ENCODE measurements at places on chromosomes 6 and 20.

DNA sequence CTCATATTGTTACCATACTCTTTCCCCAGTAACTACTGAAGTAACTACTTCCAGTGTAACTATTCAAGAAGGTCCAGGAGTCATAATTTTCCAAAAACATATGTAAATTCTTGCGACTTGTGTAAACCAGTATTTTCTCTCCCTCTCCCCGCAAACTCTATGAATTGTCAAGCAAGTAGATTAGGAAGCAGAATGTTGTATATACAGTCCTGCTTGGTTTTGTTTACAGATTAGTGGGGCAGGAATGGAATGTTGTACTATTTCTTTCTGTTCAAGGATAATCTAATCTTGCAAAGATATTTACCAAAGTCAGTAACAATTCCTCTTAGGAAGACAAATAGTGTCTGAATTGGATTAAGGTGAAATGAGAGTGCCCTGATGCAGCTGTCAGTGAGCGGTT, 234.9 kb upstream of the PLN start:
- DNase-seq = no peak

GRCh38 chr6:25171301-25171700, 107.9 kb upstream of the CARMIL1 start:
- peak; percentile 32 for DNase-seq

DNA sequence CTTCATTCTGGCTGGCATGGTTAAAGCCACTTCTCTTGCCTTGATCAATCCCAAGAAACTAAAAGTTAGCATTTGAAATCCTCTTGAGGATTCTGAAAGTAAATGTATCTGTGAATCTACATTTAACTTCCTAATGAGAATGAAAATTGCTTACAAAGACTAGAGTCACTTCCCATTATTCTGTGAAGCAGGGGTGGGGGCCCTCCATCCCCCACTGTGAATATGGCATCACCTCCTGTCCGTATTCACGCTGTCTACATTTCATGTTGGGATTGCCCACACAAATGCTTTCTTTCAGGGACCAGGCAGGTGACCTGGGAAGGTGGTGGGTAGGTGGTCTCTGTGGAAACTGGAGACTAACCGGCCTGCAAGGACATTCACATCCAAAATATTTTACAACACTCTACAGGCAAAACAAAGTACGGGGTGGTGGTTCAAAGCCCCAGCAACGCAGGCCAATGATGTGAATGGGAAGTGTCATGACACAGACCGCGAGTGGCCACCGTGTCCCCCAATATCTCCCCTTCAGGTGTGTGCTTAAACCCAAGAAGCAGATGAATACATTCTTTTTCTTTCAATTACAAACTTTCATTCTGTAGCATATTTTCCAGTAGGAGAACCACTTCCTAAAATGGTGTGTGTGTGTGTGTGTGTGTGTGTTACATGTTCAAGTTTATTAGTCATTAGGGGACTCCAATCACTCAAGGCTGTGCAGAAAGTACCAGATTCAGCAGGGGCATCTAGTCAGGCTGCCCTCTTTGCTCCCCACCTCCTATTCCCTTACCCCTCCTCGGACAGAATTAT, 132.2 kb downstream of the PRND start:
- no peak for DNase-seq

DNA sequence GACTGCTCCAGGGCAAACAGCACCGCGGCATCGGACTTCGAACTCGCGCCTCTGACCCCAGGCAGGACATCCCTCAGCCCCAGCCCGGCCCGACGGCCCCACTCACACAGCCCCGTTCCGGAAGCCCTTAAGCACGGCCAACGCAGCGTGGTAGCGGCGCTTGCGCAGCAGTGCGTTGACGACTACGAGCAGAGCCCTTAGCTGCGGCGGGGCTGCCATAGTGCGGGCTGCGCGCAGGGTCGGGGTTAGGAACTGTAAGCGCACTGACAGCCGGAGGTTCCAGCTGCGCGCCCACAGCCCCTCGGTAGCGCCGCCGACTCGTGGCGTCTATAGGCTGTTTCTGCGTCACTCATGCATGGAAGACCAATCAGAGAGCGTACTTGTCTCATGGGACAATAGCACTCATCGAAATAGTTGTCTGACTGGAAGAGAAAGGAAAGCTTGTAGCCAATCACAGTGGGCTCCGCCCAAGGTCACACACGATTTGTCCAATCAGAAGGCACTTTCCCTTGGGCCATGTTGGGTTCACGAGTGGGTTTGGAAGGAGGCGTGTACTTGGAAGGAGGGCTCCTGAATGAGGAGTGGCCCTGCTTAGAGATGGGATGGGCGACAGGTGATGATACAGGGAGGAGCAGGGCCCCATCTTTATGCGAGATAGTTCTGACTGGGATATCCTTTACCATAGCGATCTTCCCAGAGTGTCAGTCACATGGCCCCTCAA, at the start of gene PXMP4:
Gene PXMP4 (minus strand): TSS at position 322 of the 721 bp plus-strand sequence. CDS start 103 bp downstream, at position 219.
- DNase-seq = peak; percentile 99

DNA sequence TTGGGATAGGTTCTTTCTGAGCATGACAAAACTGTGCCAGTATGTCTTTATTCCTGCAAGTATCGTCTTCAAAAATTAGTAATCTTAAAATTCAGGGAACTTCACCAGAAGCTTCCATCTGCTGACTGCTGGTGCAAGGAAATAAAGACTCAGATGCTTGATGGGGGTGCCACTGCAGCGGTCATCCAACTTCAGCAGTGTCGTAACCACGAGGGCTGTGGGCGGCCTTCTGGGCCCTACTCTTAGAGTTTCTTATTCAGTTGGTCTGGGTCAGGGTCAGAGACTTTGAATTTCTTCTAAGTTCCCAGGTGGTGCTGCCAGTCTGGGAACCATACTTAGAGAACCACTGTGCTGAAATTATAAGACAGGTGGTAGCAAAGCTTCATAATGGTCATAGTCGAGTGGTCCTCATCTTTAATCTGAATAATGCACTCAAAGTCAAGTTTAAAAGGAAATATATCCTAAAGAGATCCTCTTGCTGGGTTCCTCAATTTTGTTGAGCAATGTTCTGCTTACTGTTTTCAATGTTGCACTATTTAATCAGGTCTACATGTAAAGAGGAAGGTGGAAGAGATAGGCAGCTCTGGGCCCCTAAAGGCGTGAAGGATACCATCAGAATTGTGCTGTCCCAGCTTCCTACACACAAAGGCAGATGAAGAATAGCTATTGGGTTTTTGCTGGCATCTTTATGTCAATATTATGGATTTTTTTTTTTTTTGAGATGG, 165.4 kb upstream of the GMDS start:
- no peak for DNase-seq

DNA sequence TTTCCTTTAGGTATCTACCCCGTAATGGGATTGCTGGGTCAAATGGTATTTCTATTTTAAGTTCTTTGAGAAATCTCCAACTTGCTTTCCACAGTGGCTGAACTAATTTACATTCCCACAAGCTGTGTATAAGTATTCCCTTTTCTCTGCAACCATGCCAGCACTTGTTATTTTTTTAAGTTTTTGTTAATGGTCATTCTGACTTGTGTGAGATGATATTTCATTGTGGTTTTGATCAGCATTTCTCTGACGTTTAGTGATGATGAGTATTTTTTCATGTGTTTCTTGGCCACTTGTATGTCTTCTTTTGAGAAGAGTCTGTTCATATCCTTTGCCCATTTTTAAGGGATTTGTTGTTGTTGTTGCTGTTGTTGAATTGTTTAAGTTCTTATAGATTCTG, 871.1 kb downstream of the KIF16B start:
- no peak for DNase-seq

GRCh38 chr20:51444467-51444866, 98.1 kb downstream of the NFATC2 start:
- no peak for DNase-seq

GRCh38 chr6:43058531-43058930, 703 bp downstream of the MRPL2 start:
- peak; percentile 61 for DNase-seq

DNA sequence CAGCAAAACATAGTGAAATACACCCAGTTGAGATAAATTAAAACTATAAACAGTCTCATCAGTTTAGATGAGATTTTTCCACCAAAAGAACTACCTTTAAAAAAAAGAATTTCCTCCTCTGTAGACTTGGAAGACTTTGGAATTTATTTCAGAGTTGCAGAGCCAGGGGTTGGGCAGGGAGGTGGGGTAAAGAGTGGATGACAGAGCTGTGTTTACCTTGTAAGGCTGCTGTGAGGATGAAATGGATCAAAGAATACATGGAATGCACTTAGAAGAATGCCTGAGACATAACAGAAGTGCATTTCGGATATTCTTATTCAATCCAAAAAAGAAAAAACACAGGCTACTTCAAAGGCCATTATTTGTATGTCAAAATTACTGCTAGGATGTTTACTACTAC, 6.4 kb upstream of the LY86 start:
- no peak for DNase-seq

DNA sequence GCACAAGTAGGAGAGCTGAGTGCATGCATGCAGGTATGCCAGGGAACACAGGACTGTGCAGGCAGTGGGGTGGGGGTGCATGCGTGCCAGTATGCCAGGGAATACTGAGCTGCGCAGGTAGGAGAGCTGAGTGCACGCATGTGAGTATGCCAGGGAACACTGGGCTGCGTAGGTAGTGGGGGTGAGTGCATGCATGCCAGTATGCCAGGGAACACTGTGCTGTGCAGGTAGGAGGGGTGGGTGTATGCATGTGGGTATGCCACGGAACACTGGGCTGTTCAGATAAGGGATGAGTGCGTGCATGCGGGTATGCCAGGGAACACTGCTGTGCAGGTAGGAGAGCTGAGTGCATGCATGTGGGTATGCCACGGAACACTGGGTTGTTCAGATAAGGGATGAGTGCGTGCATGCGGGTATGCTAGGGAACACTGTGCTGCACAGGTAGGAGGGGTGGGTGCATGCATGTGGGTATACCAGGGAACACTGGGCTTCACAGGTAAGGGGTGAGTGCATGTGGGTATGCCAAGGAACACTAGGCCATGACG, 77.4 kb downstream of the LRFN2 start:
- DNase-seq = no peak

GRCh38 chr6:143952060-143952778, 55.8 kb downstream of the PLAGL1 start:
- DNase-seq = no peak

DNA sequence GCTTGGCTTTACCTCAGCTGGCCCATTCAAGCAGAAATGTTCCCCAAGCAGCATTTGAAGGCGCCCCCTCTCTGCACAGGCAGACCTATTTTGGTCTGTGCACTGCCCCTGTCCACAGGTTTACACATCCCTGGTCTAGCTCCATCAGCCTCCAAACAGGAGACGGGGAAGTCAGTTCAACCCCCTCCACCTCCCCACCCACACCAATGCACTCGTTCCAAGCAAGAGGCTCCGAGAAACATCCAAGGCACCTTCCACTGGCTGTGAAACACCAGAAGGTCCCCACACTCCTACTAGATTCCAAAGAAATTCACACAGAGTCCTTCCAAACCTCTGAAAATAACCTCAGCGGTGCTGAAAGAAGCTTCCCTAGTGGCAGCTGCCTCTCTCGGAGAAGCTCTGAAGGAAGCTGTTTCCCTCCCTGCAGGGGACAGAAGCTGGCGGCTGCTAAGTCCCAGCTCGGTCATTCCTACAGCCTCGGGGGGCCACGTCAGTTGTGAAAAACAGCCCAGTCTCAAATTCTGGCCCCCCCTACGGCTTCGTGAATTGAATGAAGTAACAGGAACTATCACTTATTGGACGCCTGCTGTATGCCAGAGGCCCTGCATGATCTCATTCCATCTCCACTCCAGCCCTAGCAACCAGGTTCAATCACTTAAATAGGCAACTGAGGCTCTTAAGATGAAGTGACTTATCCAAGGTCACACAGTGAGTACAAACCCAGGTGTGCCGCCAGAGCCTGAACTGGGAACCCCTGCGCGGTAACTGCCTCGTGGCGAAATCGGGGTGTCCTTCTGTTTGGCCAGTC, 815 bp downstream of the SPATA2 start:
- DNase-seq = peak; percentile 40

DNA sequence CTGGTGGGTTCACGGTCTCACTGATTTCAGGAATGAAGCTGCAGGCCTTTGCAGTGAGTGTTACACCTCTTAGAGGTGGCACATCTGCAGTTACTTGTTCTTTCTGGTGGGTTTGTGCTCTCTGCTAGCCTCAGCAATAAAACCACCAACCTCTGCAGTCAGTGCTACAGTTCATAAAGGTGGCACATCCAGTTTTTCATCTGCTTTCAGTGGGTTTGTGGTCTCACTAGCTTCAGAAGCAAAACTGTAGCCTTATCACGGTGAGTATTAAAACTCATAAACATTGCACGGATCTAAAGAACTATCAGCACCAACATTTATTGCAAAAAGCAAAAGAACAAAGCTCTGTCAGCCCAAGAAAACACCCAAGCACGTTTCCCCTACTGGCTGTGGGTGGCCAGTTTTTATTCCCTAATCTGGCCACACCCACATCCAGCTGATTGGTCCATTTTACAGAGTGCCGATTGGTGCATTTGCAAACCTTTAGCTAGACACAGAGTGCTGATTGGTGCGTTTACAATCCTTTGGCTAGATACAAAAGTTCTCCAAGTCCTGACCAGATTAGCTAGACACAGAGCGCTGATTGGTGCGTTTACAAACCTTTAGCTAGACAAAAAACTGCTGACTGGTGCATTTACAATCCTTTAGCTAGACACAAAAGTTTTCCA, 3.4 kb upstream of the TMEM14C start:
- peak; percentile 75 for DNase-seq

GRCh38 chr20:59560588-59561227, 43.6 kb upstream of the PHACTR3 start:
- DNase-seq = peak; percentile 29

DNA sequence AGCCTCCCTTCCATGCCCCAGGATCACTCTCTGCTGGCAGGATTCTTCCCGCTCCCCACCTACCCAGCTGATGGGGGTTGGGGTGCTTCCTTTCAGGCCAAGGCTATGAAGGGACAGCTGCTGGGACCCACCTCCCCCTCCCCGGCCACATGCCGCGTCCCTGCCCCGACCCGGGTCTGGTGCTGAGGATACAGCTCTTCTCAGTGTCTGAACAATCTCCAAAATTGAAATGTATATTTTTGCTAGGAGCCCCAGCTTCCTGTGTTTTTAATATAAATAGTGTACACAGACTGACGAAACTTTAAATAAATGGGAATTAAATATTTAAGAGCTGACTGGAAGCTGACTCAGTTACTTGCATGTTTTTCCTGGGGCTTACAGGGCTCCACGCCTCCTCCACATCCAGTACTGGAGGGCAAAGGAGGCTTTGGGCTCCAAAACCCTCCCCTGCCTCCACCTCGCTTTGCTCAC, 24.3 kb upstream of the FANCE start:
- no peak for DNase-seq

GRCh38 chr6:167349631-167350274, 24.9 kb downstream of the TTLL2 start:
- no peak for DNase-seq

GRCh38 chr6:122026582-122027369, 372.7 kb upstream of the HSF2 start:
- no peak for DNase-seq

All from hematopoietic multipotent progenitor cell treated with erythropoietin and hydrocortisone succinate and interleukin-3 and kit ligand, for 8 days (in vitro differentiated cells).